ENCODE measurements at places on chromosomes 5 and 9.

GRCh38 chr9:87292449-87293191 is 205.0 kb upstream of the DAPK1 start:
- no peaks in the 10 kb centered on the region for H3K36me3 ChIP-seq
- H3K4me3 ChIP-seq: no peak overlapping the region
- H3K27ac ChIP-seq: no peak overlapping the region
- DNase-seq: no peak
- H3K4me1 ChIP-seq: no peaks in the 10 kb centered on the region

DNA sequence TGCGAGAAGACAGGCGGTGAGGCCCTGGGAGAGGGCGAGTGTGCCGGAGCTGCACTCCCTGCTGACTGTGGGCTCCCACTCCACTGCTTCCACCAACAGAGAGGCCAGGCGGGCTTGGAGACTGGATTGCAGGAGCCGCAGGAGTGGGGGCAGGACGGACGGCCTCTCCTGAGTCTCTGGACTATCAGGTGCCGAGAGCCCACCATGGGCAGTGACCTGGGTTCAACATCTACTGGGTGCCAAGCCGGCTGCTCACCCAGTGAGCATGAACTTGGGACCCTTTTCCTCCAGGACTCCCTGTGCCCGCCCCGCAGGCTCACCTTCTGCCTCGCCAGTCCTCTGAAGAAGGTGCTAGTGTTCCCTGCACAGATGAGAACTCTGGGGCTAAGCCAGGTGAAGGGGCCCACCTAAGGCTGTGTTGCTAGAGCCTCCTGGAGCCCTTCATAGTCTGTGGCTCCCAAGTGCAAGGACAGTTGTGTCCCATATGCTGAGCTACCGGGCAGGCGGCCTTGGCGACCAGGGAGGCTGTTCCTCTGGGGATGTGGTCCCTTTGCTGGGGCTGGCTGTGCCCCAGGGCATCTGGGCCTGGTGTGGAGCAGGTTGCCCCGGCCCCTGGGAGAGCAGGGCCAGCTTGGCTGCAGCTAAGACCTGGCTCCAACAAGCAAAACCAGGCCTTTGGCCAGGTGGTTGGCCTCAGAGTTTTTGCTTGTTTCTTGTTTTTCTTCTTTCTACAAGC is 77.7 kb upstream of the PHYKPL start:
- no peak overlapping the region for H3K27ac ChIP-seq
- H3K27me3 ChIP-seq: no peaks in the 10 kb centered on the region

- DNase-seq: no peak
- no peak overlapping the region for H3K27ac ChIP-seq
- no peaks in the 10 kb centered on the region for H3K4me1 ChIP-seq
- no peak overlapping the region for H3K4me3 ChIP-seq
- no peaks in the 10 kb centered on the region for H3K36me3 ChIP-seq
Observed at GRCh38 chr9:116237456-116237855, 83.9 kb downstream of the PAPPA start.

- no peaks in the 10 kb centered on the region for H3K4me1 ChIP-seq
- no peaks in the 10 kb centered on the region for H3K36me3 ChIP-seq
- no peak for DNase-seq
- H3K4me3 ChIP-seq: no peak overlapping the region
Observed at GRCh38 chr5:181042722-181043121, 2.7 kb downstream of the BTNL9 start.

DNA sequence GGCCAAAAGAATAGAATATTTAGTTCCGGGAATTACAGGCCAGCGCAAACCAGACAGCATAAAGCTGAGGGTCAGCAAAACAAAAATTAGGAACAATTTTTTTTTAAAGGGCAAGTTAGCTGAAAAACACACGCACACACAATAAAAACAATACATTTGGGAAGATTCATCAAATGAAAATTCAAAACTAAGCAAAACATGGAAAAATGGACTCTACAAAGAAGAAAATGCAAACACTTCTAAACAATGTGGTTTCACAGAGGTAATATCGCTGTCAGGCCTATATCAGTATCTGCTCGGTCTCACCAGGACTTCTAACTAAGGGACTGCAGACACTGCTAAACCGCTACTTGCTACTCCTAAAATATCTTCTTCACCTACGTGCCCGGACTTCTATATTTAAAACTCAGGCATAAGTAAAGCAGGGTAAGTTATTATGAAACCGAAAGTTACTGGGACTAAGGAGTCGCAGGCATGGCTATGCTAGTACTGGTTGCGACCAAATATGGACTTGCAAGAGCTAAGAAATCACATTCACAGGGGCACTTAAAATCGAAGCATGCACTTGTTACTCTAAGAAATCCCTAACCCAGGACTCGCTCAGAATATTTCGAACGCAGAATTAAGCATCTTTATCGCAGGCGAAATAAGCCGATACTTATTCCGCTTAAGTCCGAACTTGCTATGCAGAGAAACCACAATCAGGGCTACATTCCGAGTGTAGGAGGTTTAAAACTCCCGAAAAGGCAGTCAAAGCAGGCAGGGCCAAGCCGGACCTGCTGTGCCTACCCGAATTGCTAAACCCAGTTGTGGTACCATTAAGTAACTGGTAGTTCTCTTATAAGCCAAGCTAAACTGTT is 2.3 kb downstream of the ANXA2R start:
- no peaks in the 10 kb centered on the region for H3K36me3 ChIP-seq
- H3K27me3 ChIP-seq: no peaks in the 10 kb centered on the region
- no peak overlapping the region for H3K4me3 ChIP-seq
- no peaks in the 10 kb centered on the region for H3K4me1 ChIP-seq

- no peak overlapping the region for H3K27ac ChIP-seq
- no peaks in the 10 kb centered on the region for H3K27me3 ChIP-seq
- H3K36me3 ChIP-seq: no peaks in the 10 kb centered on the region
- no peaks in the 10 kb centered on the region for H3K4me1 ChIP-seq
- H3K4me3 ChIP-seq: no peak overlapping the region
Observed at GRCh38 chr9:83403527-83404238, 134.5 kb downstream of the FRMD3 start.

- H3K27me3 ChIP-seq: no peaks in the 10 kb centered on the region
- peak; percentile 21 for DNase-seq
- H3K4me1 ChIP-seq: peaks cover 37% of the 10 kb centered on the region
- no peak overlapping the region for H3K27ac ChIP-seq
Observed at GRCh38 chr9:35729700-35730485, 2.1 kb downstream of the TLN1 start.

- H3K4me3 ChIP-seq: no peak overlapping the region
- H3K27me3 ChIP-seq: no peaks in the 10 kb centered on the region
- H3K36me3 ChIP-seq: no peaks in the 10 kb centered on the region
- no peaks in the 10 kb centered on the region for H3K4me1 ChIP-seq
- no peak overlapping the region for H3K27ac ChIP-seq
- DNase-seq: no peak
Observed at GRCh38 chr5:117803533-117803932, 1184.8 kb downstream of the DTWD2 start.
